ENCODE measurements at places on chromosomes 12 and 14. TPM values are rescaled to one million over a fixed set of nuclear protein-coding genes. Genes with fewer than 3 reads are reported as not detected.

CCDC197 gene
- total RNA-seq, result not detected

FOXA1 gene
- not detected for total RNA-seq

PARP11 gene
- 3.7 TPM for total RNA-seq

LMNTD1 gene
- total RNA-seq, result 0.37 TPM

A2ML1 gene
- 0.09 TPM for total RNA-seq

BDKRB1 gene
- total RNA-seq, result 33.1 TPM

DNM1L gene
- 61.3 TPM for total RNA-seq

CLEC14A gene
- total RNA-seq, result 3.6 TPM

GABARAPL1 gene
- total RNA-seq, result 77.6 TPM

MYF6 gene
- total RNA-seq, result not detected

YEATS4 gene
- total RNA-seq, result 8.8 TPM

SYNJ2BP gene
- total RNA-seq, result 12.9 TPM

RFC5 gene
- total RNA-seq, result 7.8 TPM

MYO1A gene
- total RNA-seq, result not detected

SLC25A47 gene
- not detected for total RNA-seq

INSM2 gene
- not detected for total RNA-seq

PIK3C2G gene
- not detected for total RNA-seq

ZNF140 gene
- total RNA-seq, result 31.4 TPM

NFATC4 gene
- total RNA-seq, result 48.2 TPM

TAS2R50 gene
- total RNA-seq, result 2.4 TPM

MDP1 gene
- total RNA-seq, result 17.7 TPM

ASPG gene
- not detected for total RNA-seq

TAS2R9 gene
- total RNA-seq, result not detected

AMN gene
- total RNA-seq, result 0.18 TPM

KIF21A gene
- 3.6 TPM for total RNA-seq

MYH7 gene
- total RNA-seq, result not detected

KITLG gene
- 33.9 TPM for total RNA-seq

RAD9B gene
- 0.46 TPM for total RNA-seq

TESPA1 gene
- total RNA-seq, result not detected

CD4 gene
- 0.43 TPM for total RNA-seq

FITM1 gene
- total RNA-seq, result not detected

MYO1H gene
- total RNA-seq, result not detected

HOXC5 gene
- total RNA-seq, result not detected

PELI2 gene
- 16.6 TPM for total RNA-seq

TARBP2 gene
- total RNA-seq, result 39.8 TPM

CPM gene
- 3.0 TPM for total RNA-seq

DCN gene
- 1,181 TPM for total RNA-seq

KRT80 gene
- under 0.01 TPM for total RNA-seq

MLH3 gene
- total RNA-seq, result 31.5 TPM

KIF26A gene
- total RNA-seq, result under 0.01 TPM

WSB2 gene
- 144 TPM for total RNA-seq

CAPZA3 gene
- 0.14 TPM for total RNA-seq

ARF3 gene
- 27.6 TPM for total RNA-seq

HCAR2 gene
- total RNA-seq, result not detected

KRT6C gene
- not detected for total RNA-seq

PPFIA2 gene
- 2.2 TPM for total RNA-seq

TAC3 gene
- not detected for total RNA-seq

AVPR1A gene
- under 0.01 TPM for total RNA-seq

CLBA1 gene
- 7.1 TPM for total RNA-seq

LRIG3 gene
- total RNA-seq, result 67.7 TPM

PLA2G1B gene
- total RNA-seq, result not detected

C12orf54 gene
- total RNA-seq, result not detected
